Activated naive CD4-positive, alpha-beta T cell treated with anti-CD3 and anti-CD28 coated beads for 36 hours (primary cell): ENCODE measurements at places on chromosomes 12 and 14.

DNA sequence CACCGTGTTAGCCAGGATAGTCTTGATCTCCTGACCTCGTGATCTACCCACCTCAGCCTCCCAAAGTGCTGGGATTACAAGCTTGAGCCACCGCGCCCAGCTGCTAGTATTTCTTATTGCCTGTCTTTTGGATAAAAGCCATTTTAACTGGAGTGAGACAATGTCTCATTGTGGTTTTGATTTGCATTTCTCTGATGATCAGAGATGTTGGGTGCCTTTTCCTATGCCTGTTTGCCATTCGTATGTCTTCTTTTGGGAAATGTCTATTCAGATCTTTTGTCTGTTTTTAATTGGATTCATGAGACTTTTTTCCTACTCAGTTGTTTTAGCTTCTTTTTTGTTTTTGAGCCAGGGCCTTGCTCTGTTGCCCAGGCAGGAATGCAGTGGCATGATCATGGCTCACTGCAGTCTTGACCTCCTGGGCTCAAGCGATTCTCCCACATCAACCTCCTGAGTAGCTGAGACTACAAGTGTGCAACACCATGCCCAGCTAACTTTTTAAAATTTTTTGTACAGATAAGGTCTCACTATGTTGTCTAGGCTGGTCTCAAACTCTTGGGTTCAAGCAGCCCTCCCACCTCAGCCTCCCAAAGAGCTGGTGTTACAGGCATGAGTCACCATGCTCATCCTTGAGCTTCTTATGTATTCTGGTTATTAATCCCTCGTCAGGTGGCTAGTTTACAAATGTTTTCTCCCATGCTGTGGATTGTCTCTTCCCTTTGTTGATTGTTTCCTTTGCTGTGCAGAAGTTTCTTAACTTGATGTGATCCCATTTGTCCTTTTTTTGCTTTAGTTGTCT, 65.9 kb downstream of the ACACB start:
- no peak for DNase-seq

DNA sequence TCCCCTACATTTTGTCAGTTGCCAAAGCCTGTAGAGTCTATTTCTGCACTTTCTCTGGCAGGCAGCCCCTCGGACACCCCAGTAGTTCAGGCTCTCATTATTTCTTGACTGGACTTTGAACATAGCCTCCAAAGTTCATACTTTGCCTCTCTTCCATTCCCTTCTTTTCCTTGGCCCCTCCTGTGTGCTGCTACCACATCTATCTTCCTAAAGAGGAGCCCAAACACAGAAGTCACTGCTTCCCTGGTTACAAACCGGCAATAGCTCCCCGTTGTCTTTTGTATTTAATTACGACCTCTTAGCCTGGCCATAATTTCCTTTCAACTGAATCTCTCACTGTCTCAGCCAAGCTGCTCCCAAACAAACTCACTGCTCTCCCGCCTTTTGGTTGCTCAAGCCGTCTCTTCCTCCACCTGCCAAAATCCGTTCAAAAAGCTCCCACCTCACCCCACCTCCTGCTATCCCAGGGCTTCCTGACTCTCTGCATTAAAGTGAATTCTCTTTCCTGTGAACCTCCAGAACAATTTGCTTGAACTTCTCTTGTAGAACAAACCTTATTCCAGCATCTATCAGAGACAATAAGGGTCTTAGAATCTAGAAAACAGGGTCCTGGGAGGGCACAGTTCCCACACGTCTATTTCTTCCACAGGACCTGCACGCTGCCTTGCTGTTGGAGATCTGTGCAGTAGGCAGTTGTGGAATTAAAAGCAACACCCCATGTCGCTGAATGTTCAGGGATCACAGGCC, 46.9 kb downstream of the PRMT8 start:
- DNase-seq, result no peak

GRCh38 chr12:88503281-88503703, 77.0 kb downstream of the KITLG start:
- DNase-seq, result no peak

- DNase-seq, result no peak
These were observed 397.5 kb upstream of the CCDC196 start for GRCh38 chr14:66088656-66089055.

GRCh38 chr12:59597385-59597781, 1.6 kb downstream of the SLC16A7 start:
- peak; percentile 83 for DNase-seq

DNA sequence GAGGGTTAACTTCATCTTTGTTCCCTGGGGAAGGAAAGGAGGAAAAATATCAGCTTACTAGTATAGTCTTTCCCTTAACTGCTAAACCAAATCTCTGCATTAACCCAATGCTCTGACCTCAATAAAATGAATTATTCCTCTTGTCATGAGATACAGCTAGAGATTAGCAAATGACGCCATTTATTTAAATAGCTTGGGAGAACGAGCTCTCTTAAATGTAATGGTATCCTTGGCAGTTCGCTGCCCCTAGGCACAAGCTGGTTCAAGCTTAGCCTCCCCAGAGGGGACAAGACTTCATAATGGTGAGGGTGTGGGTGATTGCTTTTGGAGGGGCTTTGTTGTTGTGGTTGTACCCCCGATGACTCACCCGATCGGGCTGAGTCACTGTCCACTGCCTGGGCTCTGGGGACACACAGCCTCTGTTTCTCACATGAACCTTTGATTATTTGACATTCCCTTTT, 19.6 kb downstream of the FNTB start:
- DNase-seq, result no peak

DNA sequence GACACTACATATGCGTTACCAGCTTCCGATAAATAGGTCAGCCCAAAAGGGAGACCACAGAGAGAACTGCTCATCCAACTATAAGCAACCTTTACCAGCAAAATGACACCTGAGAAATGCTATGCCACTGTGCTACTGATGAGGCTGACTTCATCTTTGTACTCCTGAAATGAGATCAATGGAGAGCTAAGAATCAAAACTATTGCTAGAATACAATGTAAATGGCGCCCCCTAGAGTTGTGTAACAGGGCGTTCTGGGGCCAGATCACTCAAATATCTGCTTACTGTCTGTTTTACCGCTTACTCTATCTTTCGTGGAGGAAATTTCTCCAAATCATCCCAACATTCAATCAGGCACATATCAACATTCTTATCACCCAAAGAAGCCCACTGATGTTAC, 4.6 kb downstream of the ZNF384 start:
- peak; percentile 78 for DNase-seq

- DNase-seq, result no peak
These were observed 93.0 kb downstream of the KCNH5 start for GRCh38 chr14:62952226-62952625.

- no peak for DNase-seq
These were observed 379.8 kb downstream of the MED13L start for GRCh38 chr12:115897729-115898128.

DNA sequence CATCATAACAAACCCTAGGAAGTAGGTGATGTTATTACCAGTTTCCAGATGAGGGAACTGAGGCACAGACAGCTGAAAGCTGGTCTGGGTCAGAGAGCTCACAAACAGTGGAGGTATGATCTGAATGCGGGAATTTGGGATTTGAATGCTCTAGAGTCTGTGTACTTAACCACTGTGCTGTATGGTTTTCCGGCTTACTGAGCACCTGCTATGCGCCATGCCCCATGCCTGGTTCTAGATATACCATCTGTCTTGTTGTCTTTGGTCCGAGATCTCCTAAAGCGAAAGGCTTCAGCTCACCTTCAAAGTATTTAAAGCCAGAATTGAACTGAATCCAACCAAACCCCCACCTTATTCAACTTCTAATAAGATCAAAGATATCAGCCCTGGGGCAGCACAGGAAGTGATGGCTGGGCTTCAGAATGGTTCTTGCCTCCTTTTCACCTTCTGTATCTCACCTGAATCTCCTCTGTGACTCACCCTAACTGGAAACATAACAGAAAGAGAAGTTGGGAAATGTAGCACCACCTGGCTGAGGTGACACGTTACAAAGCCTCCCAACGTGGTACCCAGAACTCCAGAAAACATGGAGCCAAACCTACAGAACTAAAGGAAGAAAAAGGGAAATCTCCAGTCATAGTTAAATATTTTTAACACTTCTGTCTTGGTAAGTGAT, 54.3 kb downstream of the PRMT8 start:
- no peak for DNase-seq

DNA sequence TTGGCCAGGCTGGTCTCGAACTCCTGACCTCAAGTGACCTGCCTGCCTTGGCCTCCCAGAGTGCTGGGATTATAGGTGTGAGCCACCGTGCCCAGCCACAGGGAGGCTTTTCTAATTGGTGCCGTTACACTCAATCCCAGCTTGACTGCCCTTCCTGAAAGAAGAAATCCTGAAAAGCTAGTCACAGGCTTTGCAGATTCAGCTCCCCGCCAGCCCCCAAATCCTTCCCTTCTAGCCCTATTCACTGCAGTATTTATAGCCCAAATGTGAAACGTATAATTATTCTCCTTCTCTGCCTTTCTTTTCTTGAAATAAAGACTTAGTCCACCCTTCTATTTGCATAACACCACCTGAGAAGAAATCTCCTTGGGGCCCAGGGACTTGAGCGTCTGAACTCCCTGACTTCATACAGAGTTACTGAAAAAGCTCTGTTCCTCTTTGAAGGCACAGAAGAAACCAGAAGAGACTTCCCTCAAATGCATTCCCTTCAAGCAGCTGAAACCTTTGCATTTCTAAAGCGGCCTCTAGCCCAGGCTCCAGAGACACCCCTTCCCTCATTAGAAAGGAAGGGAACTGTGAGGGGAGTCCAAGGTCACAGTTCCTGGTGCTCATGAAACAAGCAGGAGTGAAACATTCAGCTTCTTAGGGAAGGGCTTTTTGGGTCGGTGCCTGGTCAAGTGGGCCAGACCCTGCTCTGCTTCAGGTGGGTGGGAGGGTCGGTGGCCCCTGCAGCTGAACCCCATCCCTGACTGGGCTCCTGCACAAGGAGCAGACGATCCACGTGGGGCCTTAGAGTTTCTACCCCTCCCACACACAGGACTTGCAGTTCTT, 42.3 kb upstream of the BATF start:
- no peak for DNase-seq

- no peak for DNase-seq
These were observed 17.6 kb upstream of the RNASE1 start for GRCh38 chr14:20820063-20820904.

- DNase-seq, result peak; percentile 68
These were observed 144.2 kb downstream of the PLEKHA5 start for GRCh38 chr12:19273482-19274330.

- no peak for DNase-seq
These were observed 311.6 kb upstream of the DIO3 start for GRCh38 chr14:101249676-101250036.

- DNase-seq, result no peak
These were observed 263.5 kb downstream of the DPF3 start for GRCh38 chr14:72630374-72630773.

- no peak for DNase-seq
These were observed 13.2 kb downstream of the NOPCHAP1 start for GRCh38 chr12:104999347-104999685.

DNA sequence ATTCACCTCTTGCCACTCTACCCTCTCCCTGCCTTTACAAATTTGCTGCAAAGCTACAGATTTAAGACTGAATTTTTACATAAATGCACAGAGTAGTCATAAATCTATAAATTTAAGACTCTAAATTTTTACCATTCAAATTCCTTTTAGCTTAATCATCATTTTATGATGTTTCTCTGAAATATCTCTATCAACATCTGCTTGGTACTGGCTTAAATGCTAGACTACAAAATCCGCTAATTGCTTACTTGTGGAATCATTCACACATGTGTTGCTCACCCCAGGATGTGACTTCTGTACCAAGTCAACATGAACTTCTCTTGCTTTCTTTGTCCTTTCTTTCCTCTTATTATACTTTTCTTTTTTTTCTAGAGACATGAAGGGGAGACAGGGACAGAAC, 109.2 kb downstream of the GALC start:
- DNase-seq, result no peak

GRCh38 chr14:92670160-92670559, 78.3 kb downstream of the LGMN start:
- peak; percentile 57 for DNase-seq

DNA sequence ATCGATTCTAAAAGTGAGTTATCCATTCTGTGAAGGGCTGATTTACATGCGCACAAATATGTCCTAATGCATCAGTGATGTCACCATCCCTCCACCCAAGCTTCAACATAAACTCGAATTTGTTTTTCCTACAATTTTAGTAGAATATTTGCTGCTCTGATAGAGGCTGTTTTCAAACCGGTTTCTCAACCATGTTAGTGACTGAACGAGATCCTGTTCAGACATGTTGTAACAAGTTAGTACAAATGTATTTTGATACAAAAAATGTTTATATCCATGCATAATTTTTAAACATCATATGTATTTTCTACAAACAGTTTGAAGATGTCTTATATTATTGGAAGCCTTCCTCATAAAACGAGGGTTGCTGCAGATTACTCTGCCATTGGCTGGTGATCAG, 12.7 kb upstream of the PRB2 start:
- DNase-seq, result no peak

DNA sequence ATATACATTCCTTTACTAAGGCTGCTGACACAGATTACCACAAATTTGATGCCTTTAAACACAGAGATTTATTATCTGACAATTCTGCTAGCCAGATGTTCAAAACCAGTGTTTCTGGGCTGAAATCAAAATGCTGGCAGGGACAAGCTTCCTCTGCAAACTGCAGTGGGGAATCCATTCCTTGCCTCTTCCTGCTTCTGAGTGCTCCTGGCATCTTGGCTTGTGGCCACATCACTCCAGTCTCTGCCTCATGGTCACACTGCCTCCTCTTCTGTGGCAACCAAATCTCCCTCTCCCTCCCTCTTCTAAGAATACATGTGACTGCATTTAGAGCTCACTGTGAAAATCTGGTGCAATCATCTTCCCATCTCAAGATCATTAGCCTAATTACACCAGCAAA, 235.7 kb downstream of the TTC8 start:
- no peak for DNase-seq

GRCh38 chr14:99015833-99016232, 256.2 kb downstream of the BCL11B start:
- no peak for DNase-seq

DNA sequence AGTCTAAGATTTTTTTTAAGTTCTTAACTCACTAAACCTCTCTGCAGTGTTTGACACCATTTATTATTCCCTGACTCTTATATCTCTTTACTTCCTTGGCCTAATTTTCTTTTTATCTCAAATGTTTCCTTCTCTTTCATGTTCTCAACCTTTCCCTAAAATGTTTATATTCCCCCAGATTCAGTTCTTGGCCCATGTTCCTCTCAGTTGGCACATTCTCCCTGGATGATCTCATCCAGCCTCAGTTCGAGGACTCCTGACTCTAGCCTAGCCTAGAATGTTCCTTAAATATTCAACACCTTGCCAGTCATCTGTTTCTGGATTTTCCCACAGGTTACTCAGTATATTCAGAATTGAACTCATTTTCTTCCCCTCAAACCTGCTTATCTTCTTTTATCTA, 81.3 kb downstream of the SCN8A start:
- DNase-seq, result no peak

- no peak for DNase-seq
These were observed 5.9 kb downstream of the GOLGA5 start for GRCh38 chr14:92800012-92800411.

DNA sequence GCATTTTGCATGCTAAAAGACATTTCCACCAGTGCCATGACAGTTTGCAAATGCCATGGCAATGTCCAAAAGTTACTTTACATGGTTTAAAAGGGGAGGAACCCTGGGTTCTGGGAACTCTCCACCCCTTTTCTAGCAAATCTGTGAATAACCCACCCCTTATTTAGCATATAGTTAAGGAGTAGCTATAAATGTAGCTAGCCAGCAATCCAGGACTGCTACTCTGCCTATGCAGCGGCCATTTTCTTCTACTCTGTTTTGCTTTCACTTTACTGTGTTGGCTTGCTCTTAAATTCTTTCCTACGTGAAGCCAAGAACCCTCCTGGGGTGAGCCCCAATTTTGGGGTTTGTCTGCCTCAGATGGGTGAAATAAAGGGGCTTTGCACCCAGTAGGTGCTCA, 141.0 kb downstream of the PTPN11 start:
- no peak for DNase-seq

GRCh38 chr12:29082522-29082921, 66.6 kb upstream of the FAR2 start:
- DNase-seq, result no peak
